HepG2 (cell line): ENCODE measurements at places on chromosomes 4 and X. TPM values are rescaled to one million over a fixed set of nuclear protein-coding genes. Genes with fewer than 3 reads are reported as not detected.

- DNase-seq = peak; percentile 45
- no peak overlapping the region for H3K27ac ChIP-seq
- H3K27me3 ChIP-seq = no peaks in the 10 kb centered on the region
- peaks cover 53% of the 10 kb centered on the region for H3K4me1 ChIP-seq
- H3K4me3 ChIP-seq = no peak overlapping the region
Measured at GRCh38 chrX:54288277-54288676, 69.6 kb downstream of the WNK3 start.

DNA sequence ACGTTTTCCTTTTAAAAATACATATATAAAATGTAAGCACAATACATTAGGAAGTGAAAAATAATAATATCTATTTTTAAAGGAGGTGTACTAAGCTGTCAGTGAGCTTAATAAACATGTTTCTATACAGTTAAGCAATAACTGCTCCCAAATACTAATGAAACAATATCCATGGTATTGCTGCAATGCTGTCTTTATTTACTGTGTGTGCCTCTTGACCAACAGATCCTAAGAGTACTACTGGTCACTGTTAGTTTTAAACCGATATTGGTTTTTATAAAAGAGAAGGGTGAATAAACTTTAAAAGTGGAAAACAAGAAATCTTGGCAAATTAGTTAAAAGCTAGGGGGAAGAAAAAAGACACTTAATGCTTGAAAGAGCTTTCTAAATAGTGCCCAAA lies 1029.0 kb downstream of the FSTL5 start:
- no peaks in the 10 kb centered on the region for H3K27me3 ChIP-seq
- no peak for DNase-seq
- H3K4me1 ChIP-seq = no peaks in the 10 kb centered on the region
- no peak overlapping the region for H3K4me3 ChIP-seq
- H3K27ac ChIP-seq = no peak overlapping the region

OTC gene
- total RNA-seq = 1.8 and 2.6 TPM in 2 replicates

DNA sequence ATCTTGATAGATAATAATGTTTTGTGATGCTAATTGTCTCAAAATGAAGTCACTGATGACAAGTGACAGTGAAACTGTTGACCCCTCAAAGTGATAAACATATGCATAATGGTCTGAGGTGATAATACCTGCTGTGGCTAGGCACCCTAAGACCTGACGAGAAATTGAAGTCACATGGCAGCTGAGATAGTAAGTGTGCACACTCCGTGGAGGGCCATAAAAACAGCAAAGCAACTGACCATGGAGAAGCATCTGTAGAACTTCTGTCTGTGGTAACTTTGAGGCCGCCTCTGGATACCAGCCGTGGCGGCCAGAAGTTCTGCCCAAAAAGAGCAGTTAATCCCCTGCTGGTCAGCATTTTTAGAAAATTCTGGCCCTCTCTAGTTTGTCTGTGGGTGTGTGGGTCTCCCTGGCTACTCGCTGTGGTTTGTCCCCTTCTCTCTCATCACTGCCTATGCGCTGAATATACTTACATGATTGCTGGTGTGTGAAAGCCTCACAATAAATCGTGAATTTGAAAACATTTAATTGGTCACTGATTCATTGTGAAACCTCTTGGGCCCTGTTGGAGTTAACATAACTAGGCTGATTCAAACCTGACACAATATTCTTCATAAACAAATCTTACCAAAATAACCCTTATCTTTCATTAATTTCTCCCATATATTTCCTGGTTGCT lies 50.6 kb downstream of the CCDC149 start:
- no peaks in the 10 kb centered on the region for H3K4me1 ChIP-seq
- no peak overlapping the region for H3K27ac ChIP-seq
- no peaks in the 10 kb centered on the region for H3K36me3 ChIP-seq
- H3K4me3 ChIP-seq = no peak overlapping the region
- no peaks in the 10 kb centered on the region for H3K27me3 ChIP-seq
- DNase-seq = no peak

GRCh38 chr4:182642831-182643230 lies 274.4 kb downstream of the DCTD start:
- H3K4me3 ChIP-seq = no peak overlapping the region
- no peaks in the 10 kb centered on the region for H3K27me3 ChIP-seq
- peak; percentile 9 for DNase-seq
- no peaks in the 10 kb centered on the region for H3K36me3 ChIP-seq
- H3K27ac ChIP-seq = no peak overlapping the region

DNA sequence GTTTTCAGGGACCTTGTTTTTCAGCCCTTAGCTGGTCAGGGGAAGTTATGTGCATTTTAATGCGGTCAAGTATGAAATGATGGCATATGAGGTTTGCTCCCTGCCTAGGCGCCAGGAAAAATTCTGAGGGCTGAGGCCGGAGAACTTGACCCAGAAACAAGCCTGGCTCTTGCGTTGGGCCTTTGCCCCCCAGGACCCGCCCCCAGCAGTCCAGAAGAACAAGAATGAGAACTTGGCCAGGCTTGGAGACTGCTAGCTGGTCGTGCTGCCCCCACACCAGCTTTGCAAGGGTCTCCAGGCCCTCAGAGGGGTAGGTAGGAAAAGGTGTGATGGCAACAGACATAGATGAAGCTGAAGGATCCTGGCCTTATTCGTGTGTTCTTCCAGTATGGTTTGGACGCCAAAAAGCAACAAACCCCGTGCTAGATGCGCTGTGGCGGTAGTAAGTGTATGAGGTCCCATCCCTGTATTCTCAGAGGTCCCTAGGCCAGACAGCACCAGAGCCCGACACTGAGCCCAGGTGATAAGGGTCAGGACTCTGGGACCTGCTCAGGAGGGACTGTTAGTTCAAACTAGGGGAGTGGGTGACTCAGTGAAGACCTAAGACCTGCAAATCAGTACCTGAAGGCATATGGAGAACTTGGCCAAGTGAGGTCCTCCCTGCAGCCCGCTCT lies 10.5 kb downstream of the NKX3-2 start:
- no peak for DNase-seq
- no peak overlapping the region for H3K27ac ChIP-seq
- no peak overlapping the region for H3K4me3 ChIP-seq
- H3K36me3 ChIP-seq = no peaks in the 10 kb centered on the region
- H3K27me3 ChIP-seq = peaks cover 15% of the 10 kb centered on the region; the same call in 1 of the 2 replicates

- peaks cover 12% of the 10 kb centered on the region for H3K4me1 ChIP-seq
- no peak overlapping the region for H3K4me3 ChIP-seq
- no peak overlapping the region for H3K27ac ChIP-seq
- DNase-seq = no peak
Measured at GRCh38 chr4:1996866-1997611, 11.7 kb downstream of the NELFA start.

- H3K27ac ChIP-seq = no peak overlapping the region
- H3K27me3 ChIP-seq = no peaks in the 10 kb centered on the region
- no peak overlapping the region for H3K4me3 ChIP-seq
- no peaks in the 10 kb centered on the region for H3K4me1 ChIP-seq
- H3K36me3 ChIP-seq = no peaks in the 10 kb centered on the region
- no peak for DNase-seq
Measured at GRCh38 chr4:180932370-180933001, 1310.7 kb upstream of the TENM3 start.

- no peak overlapping the region for H3K27ac ChIP-seq
- H3K4me1 ChIP-seq = no peaks in the 10 kb centered on the region
- no peak overlapping the region for H3K4me3 ChIP-seq
Measured at GRCh38 chrX:149476513-149476912, 28.6 kb downstream of the IDS start.

ADGRA3 gene
- 29.6 and 40.8 TPM in 2 replicates for total RNA-seq

- H3K27ac ChIP-seq = no peak overlapping the region
- no peak for DNase-seq
- H3K4me1 ChIP-seq = peaks cover 4% of the 10 kb centered on the region
- H3K4me3 ChIP-seq = no peak overlapping the region
- no peaks in the 10 kb centered on the region for H3K27me3 ChIP-seq
Measured at GRCh38 chr4:152039691-152040090, 278.9 kb upstream of the GATB start.

TEX13C gene
- not detected in 2 replicates for total RNA-seq

NXF3 gene
- not detected in 2 replicates for total RNA-seq

GAGE2A gene
- total RNA-seq = not detected in 2 replicates

GRCh38 chrX:7709845-7710244 lies 133.1 kb upstream of the VCX start:
- H3K27ac ChIP-seq = no peak overlapping the region
- H3K27me3 ChIP-seq = no peaks in the 10 kb centered on the region
- DNase-seq = no peak

DNA sequence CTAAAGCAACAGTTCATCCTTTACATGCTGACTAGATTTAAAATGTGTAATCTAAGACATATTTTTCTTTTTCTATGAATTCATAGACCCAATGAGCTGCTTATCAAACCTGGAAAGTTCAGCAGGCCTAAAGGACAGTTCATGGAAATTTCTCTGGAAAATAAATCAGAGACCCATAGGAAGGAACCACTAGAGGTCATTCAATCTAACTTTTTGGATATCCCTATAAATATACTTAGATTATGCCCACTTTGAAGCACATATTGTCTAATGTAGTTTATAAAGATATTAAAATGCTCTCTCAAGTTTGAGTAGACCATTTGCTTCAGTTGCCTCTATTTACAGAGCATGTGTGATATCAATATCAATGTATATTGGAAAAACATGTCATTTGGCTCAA lies 473.0 kb downstream of the FAT4 start:
- no peak for DNase-seq
- no peaks in the 10 kb centered on the region for H3K4me1 ChIP-seq
- H3K36me3 ChIP-seq = no peaks in the 10 kb centered on the region
- no peaks in the 10 kb centered on the region for H3K27me3 ChIP-seq

- H3K36me3 ChIP-seq = no peaks in the 10 kb centered on the region; the same call in 2 of the 3 replicates
- peak; percentile 72 for DNase-seq
- no peaks in the 10 kb centered on the region for H3K27me3 ChIP-seq
- H3K4me3 ChIP-seq = 0 out of 2 replicates have a peak overlapping the region, but pooled peaks have one; percentile 12
- peaks cover 77% of the 10 kb centered on the region for H3K4me1 ChIP-seq
- peak overlapping the region; percentile 68 for H3K27ac ChIP-seq
Measured at GRCh38 chr4:158782551-158783360, 13.9 kb downstream of the FNIP2 start.

MBTPS2 gene
- total RNA-seq = 5.7 and 7.7 TPM in 2 replicates

IL21 gene
- not detected in 2 replicates for total RNA-seq

- H3K4me3 ChIP-seq = no peak overlapping the region
- H3K27me3 ChIP-seq = no peaks in the 10 kb centered on the region
- H3K4me1 ChIP-seq = no peaks in the 10 kb centered on the region
- no peak for DNase-seq
Measured at GRCh38 chr4:74063859-74064258, 25.4 kb upstream of the CXCL3 start.

RGN gene
- 74.4 and 76.6 TPM in 2 replicates for total RNA-seq

DNA sequence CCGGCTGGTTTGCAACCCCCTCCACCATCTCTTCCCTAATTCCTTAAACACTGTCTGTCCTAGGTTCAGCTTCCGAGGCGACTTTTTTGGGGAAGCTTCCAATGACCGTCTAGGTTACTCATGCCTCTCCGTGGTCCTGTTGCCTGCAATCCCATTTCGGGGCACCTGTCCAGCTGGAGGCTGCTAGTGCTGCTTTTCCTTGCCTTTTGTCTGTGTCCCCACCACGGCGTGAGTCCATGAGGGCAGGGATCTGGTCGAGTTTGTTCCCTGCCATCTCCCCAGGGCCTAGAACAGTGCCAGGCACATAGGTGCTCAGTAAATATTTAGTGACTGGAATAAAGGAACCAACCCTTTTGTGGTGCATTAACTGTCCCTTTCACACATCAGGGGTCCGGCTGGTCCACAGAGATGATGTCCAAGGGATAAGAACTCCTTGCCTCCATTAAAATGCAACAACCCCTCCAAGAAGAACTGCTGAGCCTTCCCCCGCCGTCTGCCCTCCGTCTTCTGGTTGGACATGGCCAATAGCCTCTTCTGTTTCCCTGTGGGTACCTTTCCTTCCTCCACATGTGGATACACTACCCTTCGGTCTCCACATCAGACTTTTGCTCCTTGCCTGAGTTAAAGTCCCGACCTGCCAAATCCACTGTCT lies 5.7 kb upstream of the SORCS2 start:
- H3K27ac ChIP-seq = no peak overlapping the region
- H3K4me3 ChIP-seq = no peak overlapping the region
- H3K27me3 ChIP-seq = peaks cover 8% of the 10 kb centered on the region
- DNase-seq = no peak

DNA sequence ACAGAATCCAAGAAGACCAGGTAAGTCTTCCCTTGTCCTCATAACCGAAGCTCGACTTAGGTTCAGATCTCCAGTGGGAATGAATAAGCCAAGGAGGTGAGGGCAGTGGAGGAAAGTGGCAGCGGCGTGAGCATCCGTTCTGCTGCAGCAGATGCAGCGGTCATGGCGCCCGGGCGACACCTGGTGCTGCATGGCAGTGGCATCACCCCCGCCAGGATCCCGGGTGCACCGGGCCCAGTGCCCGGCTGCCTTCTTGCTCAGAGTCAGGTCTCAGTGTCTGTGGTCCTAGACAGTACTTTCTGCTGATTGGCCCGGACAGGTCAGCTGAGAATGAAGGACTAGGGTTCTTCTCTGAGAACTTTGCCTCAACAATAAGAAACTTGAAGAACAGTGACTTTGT lies 83.4 kb upstream of the SORBS2 start:
- no peaks in the 10 kb centered on the region; the same call in 1 of the 2 replicates for H3K27me3 ChIP-seq
- no peak for DNase-seq
- no peak overlapping the region for H3K27ac ChIP-seq
- no peak overlapping the region for H3K4me3 ChIP-seq
- no peaks in the 10 kb centered on the region for H3K4me1 ChIP-seq

- H3K4me3 ChIP-seq = no peak overlapping the region
- no peaks in the 10 kb centered on the region for H3K27me3 ChIP-seq
- H3K36me3 ChIP-seq = peaks cover 3% of the 10 kb centered on the region; the same call in 1 of the 3 replicates
- no peaks in the 10 kb centered on the region for H3K4me1 ChIP-seq
- no peak overlapping the region for H3K27ac ChIP-seq
Measured at GRCh38 chr4:101102114-101102742, 245.1 kb downstream of the PPP3CA start.

GRCh38 chr4:57445686-57446085 lies 335.5 kb upstream of the IGFBP7 start:
- H3K36me3 ChIP-seq = no peaks in the 10 kb centered on the region
- no peak overlapping the region for H3K4me3 ChIP-seq
- DNase-seq = no peak

GRCh38 chrX:155819525-155819924 lies 61.6 kb upstream of the VAMP7 start:
- H3K4me3 ChIP-seq = no peak overlapping the region
- no peak overlapping the region for H3K27ac ChIP-seq
- no peaks in the 10 kb centered on the region for H3K36me3 ChIP-seq
- DNase-seq = no peak
- no peaks in the 10 kb centered on the region for H3K4me1 ChIP-seq
- H3K27me3 ChIP-seq = no peaks in the 10 kb centered on the region

G6PD gene
- 28.8 and 44.6 TPM in 2 replicates for total RNA-seq

GRCh38 chrX:120294651-120295050 lies 16.6 kb downstream of the TMEM255A start:
- DNase-seq = no peak
- H3K36me3 ChIP-seq = no peaks in the 10 kb centered on the region

ATP11C gene
- 16.0 and 16.9 TPM in 2 replicates for total RNA-seq

ESX1 gene
- not detected in 2 replicates for total RNA-seq

- H3K27me3 ChIP-seq = 0 out of 2 replicates have a peak, but pooled peaks cover 1% of the 10 kb centered on the region
- no peaks in the 10 kb centered on the region for H3K4me1 ChIP-seq
- no peak overlapping the region for H3K27ac ChIP-seq
- DNase-seq = peak; percentile 17
- H3K4me3 ChIP-seq = no peak overlapping the region
Measured at GRCh38 chrX:8743126-8743732, 11.3 kb upstream of the ANOS1 start.

ABHD18 gene
- 16.3 and 17.8 TPM in 2 replicates for total RNA-seq

MAGEA8 gene
- 0.11 TPM in 1 of 2 replicates, not detected in the other for total RNA-seq

TDO2 gene
- not detected in 2 replicates for total RNA-seq
